Right forelimb (tissue), 1 donor: ENCODE measurements at places on chromosomes 16 and 17.
A peak's percentile ranks its signal among the peaks of the same experiment; 100 is the strongest.

DNA sequence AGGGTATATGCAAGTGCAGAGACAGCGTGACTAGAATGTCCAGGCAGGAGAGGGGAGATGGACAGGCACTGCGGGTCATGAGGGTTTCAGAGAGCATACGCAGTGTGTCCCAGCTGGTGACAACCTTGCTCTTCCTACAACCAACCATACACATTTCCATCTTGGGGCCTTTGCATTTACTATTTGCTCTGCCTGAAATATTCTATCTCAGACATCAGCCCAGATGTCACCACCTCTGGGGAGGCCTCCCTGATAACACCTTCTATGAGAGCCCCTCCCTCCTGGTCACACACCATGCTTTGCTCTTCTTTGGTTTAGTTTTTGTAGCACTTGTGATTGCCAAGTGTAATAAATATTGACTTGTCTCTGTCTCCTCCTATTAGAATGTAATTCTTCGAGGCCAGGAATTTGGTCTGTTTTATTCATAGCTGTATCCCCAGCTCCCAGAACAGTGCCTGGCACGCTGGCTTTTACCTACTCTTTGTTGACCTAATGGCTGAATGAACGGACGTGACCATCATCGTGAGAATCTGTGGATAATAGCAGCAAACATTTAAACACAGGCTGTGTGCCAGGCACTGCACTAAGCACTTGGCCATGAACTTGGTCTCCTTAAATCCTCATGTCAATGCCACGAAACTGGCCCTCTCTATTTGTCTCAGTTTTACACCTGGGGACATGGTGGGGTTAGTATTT is 51.9 kb downstream of the PLCG2 start:
- no peak for DNase-seq

DNA sequence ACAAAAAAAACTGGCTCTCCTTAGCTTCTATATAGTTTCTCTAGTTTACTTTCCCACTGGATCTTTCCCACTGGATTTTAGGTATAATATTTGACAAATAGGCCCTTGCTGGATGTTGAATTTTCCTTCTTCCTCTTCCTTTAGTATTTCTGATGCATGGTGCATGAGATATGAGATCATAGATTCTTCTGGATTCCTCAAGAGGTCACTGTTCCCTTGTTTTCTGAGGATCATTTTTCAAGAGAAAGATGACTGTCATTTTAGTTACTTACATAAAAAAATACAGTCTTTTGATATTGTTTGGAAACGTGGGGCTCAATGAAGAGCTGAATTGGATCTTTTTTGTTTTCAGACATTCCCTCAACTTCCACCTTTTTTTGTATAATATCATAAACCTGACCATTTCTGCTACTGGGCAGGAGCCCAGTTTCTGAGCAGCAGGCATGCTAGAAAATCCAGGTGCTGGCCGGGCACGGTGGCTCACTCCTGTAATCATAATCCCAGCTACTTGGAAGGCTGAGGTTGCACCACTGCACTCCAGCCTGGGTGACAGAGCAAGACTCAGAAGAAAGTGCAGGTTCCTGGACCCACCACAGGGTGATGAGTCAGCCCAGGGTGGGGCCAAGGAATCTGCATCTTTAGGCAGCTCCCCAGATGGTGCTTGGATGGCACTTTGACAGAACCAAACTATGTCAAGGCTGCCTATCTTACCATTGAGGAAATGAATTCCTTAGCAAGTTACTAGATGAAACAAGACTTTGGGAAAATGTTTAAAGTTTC is 70.3 kb downstream of the SDR42E1 start:
- no peak for DNase-seq

DNA sequence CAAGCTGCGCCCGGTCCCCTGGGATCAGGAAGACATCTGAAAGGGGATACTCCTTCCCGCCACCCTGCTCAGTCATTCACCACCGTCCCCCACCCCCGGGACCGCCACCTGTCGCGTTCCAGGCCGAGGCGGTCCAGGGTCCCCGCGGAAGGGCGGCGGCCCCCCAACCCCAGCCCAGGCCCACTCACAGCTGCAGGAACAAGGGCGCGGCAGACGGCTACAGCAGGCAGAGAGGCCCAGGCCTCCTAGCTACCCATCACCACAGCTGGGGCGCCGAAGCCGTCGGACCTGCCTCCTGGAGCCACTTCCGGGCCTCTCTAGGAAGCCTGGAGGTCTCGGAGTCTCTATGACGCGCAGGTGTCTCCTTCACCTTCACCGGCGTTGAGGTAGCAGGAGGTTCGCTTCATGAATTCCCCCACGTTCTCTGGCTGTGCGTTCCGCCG is at the start of gene SDR42E1:
Gene SDR42E1, minus strand, starts transcription at position 272 of the 443 bp plus-strand sequence. CDS start 10,612 bp downstream, outside the sequence.
- DNase-seq, result peak; percentile 52

GRCh38 chr16:48526058-48526957 is 83.7 kb downstream of the N4BP1 start:
- no peak for DNase-seq

DNA sequence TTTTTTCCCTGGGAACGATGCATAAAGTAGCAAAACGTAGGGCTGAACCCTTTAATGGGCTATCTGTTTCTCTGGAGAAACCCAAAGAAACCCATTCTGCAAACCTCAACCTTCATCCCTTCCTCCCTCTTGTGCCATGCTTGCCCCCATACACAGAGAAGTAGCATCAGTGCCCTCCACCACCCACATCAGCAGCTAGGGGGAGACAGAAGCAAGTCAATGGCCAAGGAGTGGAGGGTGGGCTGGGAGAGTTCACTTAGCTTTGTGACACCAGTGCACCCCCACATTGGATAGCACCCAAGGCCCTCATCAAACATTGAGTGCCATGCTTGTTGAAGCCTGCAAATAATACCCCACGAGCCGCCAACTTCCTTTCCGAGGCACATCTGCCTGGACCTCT is 282.4 kb downstream of the ABCC12 start:
- DNase-seq, result no peak

DNA sequence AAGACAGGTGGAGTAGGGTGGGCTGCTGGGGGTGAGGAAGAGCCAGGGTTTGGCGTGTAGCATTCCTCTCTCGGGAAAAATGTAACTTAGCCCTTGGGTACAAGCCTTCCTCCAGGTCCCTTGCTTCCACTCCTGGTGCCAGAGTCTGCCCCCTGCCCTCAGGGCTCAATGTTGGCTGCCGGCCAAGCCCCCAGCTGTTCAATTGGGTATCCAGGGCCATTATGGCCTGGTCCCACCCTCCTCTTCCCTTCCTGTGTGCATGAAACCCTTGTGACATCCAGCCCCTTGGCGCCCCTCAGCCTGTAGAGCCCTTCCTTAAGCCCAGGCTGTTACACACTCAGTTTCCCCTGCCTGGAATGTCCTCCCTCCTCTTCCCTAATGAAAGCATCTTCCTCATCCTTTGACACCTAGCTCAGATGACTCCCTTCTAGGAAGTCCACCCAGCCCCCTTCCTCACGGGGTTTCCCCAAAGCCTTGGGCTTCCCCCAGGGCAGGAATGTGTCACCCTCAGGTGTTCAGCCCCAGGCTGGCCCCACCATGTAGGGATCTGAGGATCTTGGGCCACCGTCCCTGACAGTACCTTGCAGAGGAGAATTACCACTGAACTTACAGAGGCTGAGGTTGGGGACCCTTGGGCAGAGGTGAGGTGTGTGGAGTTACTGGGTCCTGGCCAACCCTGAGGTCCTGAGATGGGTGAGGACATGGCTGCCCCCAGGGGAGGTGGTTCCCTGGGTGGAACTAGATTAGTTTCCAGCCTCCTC is 30.0 kb downstream of the B9D1 start:
- DNase-seq, result no peak

DNA sequence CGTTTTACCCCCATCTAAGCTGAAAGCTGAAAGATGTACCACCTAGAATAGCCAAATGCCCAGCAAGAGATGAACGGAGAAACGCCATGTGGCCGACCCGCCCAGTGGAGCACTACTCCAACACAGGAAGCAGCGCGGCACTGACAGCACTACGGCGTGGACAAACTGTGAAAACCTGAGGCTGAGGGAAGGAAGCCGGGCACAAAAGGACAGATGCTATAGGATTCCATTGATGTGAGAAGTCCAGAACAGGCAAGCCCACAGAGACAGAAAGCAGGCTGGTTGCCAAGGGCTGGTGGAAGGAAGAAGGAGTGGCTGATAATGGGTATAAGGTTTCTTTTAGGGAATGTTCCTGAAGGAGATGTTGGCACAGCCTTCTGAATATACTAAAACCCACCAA is 29.4 kb upstream of the SLC38A8 start:
- DNase-seq, result no peak

DNA sequence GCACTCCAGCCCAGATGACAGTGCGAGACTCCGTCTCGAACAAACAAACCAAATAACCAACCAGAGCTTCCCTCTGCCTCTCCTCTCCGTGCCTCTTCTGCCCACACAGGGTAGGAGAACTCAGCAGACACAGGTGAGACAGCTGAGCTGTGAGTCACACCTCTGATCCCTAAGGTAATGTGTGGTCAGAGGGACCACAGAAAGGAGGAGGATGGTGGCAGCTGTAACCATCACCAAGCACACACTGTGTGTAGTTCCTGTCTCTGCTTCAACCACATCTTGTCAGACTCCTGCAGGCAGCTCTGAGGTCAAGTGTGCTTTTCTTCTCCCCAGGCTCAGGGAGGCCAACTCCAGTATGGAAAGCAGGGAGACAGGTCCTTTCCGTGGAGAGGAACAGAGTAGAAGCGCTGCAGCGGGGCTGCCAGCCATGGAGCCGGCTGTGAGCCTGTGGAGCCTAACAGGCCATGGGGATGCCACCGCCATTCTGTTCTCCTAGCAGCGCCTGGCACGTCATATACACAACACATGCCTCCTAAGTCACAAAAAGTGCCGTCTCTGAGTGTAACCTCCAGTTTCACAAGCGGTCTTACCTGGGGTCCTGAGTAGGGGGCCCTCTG is 7.1 kb downstream of the NUDT16L1 start:
- DNase-seq, result no peak

GRCh38 chr16:82935766-82936165 is 309.0 kb downstream of the CDH13 start:
- no peak for DNase-seq

- no peak for DNase-seq
These were observed 898 bp downstream of the CAPNS2 start for GRCh38 chr16:55567382-55567781.

- no peak for DNase-seq
These were observed 31.2 kb downstream of the TMEM238L start for GRCh38 chr17:10772425-10773380.

- DNase-seq, result peak; percentile 76
These were observed 55.8 kb downstream of the MYH13 start for GRCh38 chr17:10316801-10317542.

- DNase-seq, result no peak
These were observed 8.5 kb downstream of the NAGPA start for GRCh38 chr16:5025171-5025632.

DNA sequence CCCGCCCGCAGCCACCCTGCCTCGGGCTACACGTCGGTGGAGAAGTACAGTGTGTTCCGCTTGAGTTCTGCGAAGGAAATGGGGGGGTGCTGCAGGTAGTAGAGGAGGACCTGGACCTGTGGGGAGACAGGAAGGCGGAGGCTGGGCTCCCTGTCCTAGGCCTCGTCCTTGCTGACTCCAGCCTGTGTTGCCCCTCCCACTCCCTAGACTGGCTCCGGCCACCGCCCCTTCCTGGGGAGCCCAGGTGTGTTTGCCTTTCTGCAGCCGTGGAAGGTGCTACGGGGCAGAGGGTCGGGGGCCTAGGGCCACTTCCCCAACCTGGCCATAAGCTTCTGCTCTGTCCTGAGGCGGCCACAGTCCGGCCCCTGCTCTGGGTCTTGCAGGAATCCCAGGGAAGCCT is 9.1 kb downstream of the TIMM22 start:
- no peak for DNase-seq

- no peak for DNase-seq
These were observed 38.6 kb downstream of the AXIN2 start for GRCh38 chr17:65522751-65523404.

GRCh38 chr16:47716571-47716970 is 255.4 kb downstream of the PHKB start:
- no peak for DNase-seq

DNA sequence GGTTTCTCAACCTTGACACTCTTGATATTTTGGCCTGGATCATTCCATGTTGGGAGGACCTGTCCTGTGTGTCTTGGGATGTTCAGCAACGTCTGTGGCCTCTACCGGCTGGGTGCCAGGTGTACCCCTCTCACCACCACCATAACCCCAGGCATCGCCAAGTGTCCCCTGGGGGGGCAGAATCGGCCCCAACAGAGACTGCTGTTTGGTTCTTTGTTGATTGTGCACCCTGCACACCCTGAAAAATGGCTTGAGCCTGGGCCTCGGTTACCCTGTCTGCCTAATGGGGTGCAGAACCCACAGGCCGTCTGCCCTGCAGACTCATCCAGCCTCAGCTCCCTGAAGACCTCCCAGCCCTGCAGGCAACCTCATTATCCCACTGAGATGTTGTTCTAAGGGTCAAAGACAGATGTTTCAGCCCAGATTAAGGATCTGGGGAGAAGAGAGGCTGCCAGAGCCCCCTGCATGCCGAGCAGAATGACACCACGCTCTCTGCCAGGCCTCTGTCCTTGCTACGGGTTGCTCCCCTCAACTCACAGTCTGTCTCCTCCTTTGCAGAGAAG is 9.2 kb downstream of the CACNG1 start:
- DNase-seq, result peak; percentile 29

DNA sequence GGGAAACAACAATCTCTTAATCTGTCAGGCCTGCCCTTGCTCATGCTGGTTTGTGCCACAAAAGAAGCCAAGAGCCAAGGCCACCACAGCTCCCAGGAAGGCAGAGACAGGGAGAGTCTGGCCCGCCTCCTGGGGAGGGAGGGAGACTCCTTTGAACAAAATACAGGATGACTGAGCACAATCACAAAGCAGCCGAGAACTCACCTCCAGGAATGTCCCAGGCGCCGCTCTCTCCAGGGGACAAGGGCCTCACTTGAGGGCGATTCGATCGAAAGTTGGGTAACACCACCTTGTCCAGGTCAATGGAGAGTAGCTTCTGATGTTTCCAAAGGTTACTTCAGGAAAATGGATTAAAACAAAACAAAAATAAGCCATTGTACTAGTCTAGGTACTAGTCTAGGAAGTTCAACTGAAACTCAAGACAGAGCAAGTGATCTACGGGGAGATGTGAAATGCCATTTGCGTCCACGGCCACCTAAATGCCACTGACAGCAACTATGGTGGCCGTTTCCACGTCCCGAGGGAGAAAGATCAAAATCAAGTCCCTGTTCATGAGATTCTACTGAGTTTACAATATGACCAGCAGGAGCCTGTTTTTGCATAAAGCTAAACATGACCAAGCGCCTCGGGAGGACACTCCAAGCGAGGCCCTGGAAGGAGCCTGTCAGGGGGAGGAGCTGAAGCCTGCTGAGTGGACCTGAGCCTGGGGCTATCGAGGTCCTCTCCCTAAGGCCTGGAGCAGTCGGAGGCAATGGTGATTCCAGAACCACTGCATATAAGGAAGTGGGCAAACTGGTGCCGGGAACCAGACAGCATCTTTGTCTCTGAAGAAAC is 13.4 kb upstream of the SLC38A8 start:
- peak; percentile 17 for DNase-seq

DNA sequence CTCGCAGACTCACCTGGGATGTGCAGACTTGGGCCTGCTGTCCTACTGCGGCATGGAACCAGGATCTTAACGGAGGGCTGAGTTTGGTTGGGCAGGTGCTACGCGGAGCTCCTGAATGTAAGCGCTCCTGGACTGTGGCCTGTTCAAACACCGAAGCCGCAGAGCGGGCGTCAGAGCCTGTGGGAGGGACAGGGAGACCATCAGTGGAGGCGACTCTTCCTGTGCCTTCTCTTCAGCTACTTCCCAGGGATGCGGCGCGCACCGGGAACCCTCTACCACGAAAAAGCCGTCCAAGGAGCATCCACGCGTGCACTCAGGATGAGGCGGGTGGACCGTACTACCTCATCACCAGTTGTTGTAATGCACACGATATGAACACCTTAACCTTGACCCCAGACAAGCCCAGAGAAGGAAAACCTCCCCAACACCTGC is 2.0 kb downstream of the USP36 start:
- DNase-seq, result no peak

- peak; percentile 72 for DNase-seq
These were observed 27.3 kb downstream of the LASP1 start for GRCh38 chr17:38897176-38897575.
